ENCODE measurements at places on chromosomes 1 and 21. TPM values are rescaled to one million over a fixed set of nuclear protein-coding genes. Genes with fewer than 3 reads are reported as not detected.
A peak's percentile ranks its signal among the peaks of the same experiment; 100 is the strongest.

Gene SYNC
- total RNA-seq, result 4.7 TPM

Gene CCDC181
- 1.0 TPM for total RNA-seq

Gene PRDM16
- 0.26 TPM for total RNA-seq

Gene S100A1
- not detected for total RNA-seq

Gene NR0B2
- not detected for total RNA-seq

Gene KRTCAP2
- total RNA-seq, result 1.5 TPM

Gene NPR1
- 42.6 TPM for total RNA-seq

Gene CR1
- 2.9 TPM for total RNA-seq

- H3K27me3 ChIP-seq, result no peaks in the 10 kb centered on the region
- no peak for DNase-seq
- H3K27ac ChIP-seq, result no peak overlapping the region
- no peaks in the 10 kb centered on the region for H3K36me3 ChIP-seq
- no peaks in the 10 kb centered on the region for H3K4me1 ChIP-seq
These were observed 132.5 kb downstream of the SYT14 start for GRCh38 chr1:210070531-210070930.

- no peak overlapping the region for H3K4me3 ChIP-seq
- H3K4me1 ChIP-seq, result no peaks in the 10 kb centered on the region
- no peaks in the 10 kb centered on the region for H3K36me3 ChIP-seq
These were observed 55.2 kb upstream of the KCNJ6 start for GRCh38 chr21:37971390-37971950.

DNA sequence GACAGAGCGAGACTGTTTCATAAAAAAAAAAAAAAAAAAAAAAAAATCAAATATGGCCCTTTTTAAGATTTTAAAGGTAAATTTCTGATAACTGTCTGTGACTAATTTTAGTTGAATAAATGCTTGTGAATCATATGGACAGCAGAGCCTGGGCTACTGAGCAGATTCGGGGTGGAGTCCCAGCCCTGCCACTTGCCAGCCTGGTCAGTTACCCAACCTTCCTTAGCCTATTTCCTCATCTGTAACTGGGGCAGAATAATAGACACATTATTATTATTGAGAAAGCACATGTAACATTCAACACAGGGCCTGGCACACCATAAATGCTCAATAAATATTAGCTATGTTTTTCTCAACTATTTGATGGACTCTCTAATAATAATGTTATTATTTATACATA lies 11.2 kb upstream of the H3-3A start:
- H3K4me1 ChIP-seq, result no peaks in the 10 kb centered on the region
- H3K27me3 ChIP-seq, result no peaks in the 10 kb centered on the region
- no peak for DNase-seq
- H3K36me3 ChIP-seq, result no peaks in the 10 kb centered on the region

- H3K27ac ChIP-seq, result no peak overlapping the region
- no peaks in the 10 kb centered on the region for H3K27me3 ChIP-seq
- no peaks in the 10 kb centered on the region for H3K36me3 ChIP-seq
- H3K4me1 ChIP-seq, result no peaks in the 10 kb centered on the region
- no peak for DNase-seq
- no peak overlapping the region for H3K4me3 ChIP-seq
These were observed 39.7 kb upstream of the TRIM67 start for GRCh38 chr1:231122143-231122542.

DNA sequence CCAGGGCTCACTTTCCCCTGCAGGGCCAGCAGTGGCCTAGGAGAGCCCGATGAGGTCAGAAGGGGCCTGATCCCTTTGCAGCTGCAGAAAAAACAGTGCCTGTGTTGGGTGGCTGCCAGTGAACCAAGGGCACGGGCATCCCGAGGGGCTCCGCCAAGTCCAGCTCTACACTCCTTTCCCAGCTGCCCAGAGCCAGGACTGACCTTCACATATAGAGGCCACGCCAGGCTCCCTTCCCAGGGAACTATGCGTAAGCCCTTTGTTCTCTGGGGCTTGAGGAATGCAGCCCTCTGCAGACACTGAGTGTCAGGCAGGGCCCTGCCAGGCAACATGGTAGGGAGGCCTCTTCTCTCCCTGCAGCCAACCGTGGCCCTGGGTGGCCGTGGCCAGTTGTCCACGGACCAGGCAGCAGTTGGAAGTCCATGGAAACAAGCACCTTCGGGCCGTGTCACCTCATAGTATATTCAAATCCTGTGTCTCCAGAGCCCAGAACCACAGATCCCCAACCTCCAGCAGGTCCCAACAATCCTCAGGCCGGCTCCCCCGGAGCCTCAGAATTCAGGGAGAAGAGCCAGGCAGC lies 194.0 kb downstream of the NPHP4 start:
- H3K4me1 ChIP-seq, result no peaks in the 10 kb centered on the region
- H3K27me3 ChIP-seq, result no peaks in the 10 kb centered on the region
- H3K4me3 ChIP-seq, result no peak overlapping the region
- H3K27ac ChIP-seq, result no peak overlapping the region
- no peaks in the 10 kb centered on the region for H3K36me3 ChIP-seq

DNA sequence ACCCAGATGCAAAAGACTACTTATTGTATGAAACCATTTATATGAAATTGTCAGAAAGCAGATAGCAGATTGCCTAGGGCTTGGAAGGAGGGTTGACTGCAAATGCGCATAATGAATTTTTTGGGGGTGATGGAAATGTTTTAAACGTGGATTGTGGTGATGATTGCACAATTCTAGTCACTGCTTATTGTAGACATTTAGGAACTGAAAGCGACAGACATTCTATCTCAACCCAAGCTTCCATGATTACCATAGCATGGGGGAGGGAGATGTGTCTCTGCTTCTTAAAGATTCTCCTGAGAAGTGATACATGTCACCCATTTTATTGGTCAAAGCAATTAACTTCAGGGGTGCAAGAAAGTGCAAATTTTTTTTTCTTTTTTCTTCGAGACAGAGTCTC lies 2.8 kb upstream of the MTF2 start:
- no peaks in the 10 kb centered on the region for H3K36me3 ChIP-seq
- no peaks in the 10 kb centered on the region for H3K27me3 ChIP-seq
- no peak for DNase-seq
- H3K27ac ChIP-seq, result no peak overlapping the region
- no peak overlapping the region for H3K4me3 ChIP-seq

DNA sequence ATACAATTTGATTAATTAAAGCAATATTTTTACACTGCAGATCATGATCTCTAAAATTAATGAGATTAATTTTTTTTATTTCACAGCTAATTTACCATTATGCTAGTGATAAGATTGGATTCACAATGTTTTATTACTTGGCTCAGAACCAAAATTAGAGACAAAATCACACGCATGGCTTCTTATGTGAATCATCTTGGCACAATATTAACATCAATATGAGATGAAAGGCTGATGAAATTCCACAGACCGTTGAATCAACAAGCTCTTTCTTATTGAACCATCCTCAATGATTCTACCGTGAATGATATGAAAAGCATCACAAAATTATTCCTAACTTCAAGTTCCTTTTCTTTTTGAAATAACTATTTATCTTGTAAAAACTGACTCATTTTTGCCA lies 544.9 kb downstream of the KCNT2 start:
- no peaks in the 10 kb centered on the region for H3K4me1 ChIP-seq
- H3K36me3 ChIP-seq, result no peaks in the 10 kb centered on the region
- H3K4me3 ChIP-seq, result no peak overlapping the region
- H3K27ac ChIP-seq, result no peak overlapping the region

DNA sequence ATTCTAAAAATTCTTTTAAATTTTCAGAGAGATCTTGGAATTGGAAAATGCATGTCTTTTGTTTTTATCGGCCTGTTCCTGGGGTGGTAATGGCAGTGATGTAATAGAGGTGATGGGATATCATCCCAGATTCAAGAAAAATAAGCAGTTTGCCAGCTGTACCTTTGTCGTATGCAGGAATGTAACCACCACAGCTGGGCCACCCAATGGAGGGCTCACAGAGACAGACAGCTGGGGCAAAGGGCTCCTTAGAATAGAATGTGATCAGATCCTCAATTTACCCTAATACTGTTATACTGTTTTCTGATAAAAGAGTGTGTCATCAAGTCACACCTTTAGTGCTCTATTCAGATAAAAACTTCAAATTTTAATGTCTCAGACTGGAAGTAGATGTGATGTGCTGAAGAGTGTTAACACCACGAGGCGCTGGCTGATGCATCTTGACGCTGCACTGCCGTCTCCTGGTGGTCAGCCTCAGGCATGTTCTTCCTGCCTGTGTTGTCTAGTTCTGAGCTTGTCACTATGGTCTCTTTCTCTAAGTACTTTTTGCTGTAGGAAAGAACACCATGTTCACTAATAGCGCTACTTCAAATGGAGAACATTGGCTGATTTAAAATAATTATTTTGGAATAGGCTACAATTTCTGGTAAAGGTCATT lies 78.8 kb downstream of the C1orf21 start:
- DNase-seq, result no peak
- H3K36me3 ChIP-seq, result no peaks in the 10 kb centered on the region
- H3K27me3 ChIP-seq, result no peaks in the 10 kb centered on the region
- peaks cover 3% of the 10 kb centered on the region for H3K4me1 ChIP-seq

GRCh38 chr1:2215329-2215728 lies 12.8 kb upstream of the SKI start:
- H3K4me1 ChIP-seq, result peaks cover 9% of the 10 kb centered on the region
- peak overlapping the region; percentile 99 for H3K27ac ChIP-seq
- no peaks in the 10 kb centered on the region for H3K27me3 ChIP-seq

GRCh38 chr1:245996811-245997210 lies 510.3 kb downstream of the SMYD3 start:
- no peak overlapping the region for H3K4me3 ChIP-seq
- H3K27ac ChIP-seq, result no peak overlapping the region
- no peaks in the 10 kb centered on the region for H3K36me3 ChIP-seq

- H3K27ac ChIP-seq, result no peak within 1 kb of the TSS
- no peaks in the 10 kb centered on the region for H3K27me3 ChIP-seq
- DNase-seq, result no peak
- H3K36me3 ChIP-seq, result no peaks in the 10 kb centered on the region
- no peaks in the 10 kb centered on the region for H3K4me1 ChIP-seq
These were observed at the start of gene MSH4 for GRCh38 chr1:75796376-75797272. Gene MSH4 (plus strand): TSS chr1:75796882. CDS start chr1:75796986, 104 bp downstream.

DNA sequence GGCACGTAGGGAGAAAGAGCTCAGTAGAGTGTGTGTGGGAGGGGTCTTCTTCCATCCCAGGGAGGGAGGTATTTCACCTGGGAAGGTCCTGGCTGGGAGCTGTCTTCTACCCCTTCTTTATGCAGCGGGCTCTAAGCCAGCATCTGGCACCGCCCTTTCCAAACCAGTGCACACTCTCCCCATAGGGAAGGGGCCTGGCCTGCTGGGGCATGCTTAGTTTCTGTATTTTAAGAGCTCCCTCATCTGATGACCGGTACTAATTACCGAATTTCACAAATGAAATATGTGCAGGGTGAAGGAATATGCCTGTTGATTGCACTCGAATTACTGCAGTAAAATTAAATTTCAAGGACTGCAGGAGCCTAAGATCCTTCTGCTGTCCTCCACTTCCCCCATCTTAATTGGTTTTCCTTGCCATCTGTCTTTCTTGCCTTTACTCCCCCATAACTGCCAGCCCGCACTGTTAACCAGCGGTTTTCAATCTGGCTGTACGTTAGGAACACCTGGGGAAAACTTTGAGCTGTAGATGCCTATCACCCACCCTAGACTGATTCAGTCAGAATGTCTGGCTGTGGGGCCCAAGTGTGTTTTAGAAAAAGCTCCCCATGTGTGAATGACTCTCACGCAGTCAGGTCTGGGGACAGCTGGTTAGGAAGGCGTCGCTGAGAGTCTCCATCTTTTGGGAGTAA lies 20.1 kb downstream of the GALNT2 start:
- H3K36me3 ChIP-seq, result no peaks in the 10 kb centered on the region
- no peak overlapping the region for H3K27ac ChIP-seq
- H3K27me3 ChIP-seq, result no peaks in the 10 kb centered on the region
- no peak for DNase-seq
- no peaks in the 10 kb centered on the region for H3K4me1 ChIP-seq

DNA sequence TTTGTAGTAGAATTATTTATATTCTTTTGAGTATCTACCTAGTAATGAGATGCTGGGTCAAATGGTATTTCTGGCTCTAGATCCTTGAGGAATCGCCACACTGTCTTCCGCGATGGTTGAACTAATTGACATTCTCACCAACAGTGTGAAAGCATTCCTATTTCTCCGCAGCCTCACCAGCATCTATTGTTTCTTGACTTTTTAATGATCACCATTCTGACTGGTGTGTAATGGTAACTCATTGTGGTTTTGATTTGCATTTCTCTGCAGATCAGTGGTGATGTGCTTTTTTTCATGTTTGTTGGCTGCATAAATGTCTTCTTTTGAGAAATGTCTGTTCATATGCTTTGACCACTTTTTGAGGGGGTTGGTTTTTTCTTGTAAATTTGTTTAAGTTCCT lies 15.3 kb upstream of the IL23R start:
- H3K4me1 ChIP-seq, result no peaks in the 10 kb centered on the region
- no peak for DNase-seq
- H3K36me3 ChIP-seq, result no peaks in the 10 kb centered on the region
- no peak overlapping the region for H3K4me3 ChIP-seq
- no peak overlapping the region for H3K27ac ChIP-seq
- H3K27me3 ChIP-seq, result no peaks in the 10 kb centered on the region

DNA sequence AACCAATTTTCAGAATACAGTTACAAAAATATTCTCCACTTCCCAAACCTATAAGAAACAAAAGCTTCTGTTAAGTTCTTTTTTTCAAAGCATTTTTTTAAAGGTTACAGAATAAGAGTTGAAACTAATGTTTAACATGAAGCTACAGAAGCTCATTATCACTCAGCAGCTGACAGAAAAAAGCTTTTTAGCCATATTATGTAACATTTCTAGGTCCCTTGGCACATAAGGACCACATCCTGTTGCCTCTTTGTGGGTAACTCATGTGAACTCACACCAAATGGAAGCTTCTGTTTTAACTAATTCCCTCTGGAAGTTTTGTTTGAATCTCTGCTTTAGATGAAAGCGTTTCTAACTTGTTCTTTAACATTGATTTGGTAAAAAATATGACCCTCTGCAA lies 242.5 kb upstream of the TMPRSS15 start:
- DNase-seq, result no peak
- H3K27me3 ChIP-seq, result no peaks in the 10 kb centered on the region
- no peak overlapping the region for H3K4me3 ChIP-seq
- no peaks in the 10 kb centered on the region for H3K36me3 ChIP-seq

- no peaks in the 10 kb centered on the region for H3K36me3 ChIP-seq
- H3K27me3 ChIP-seq, result no peaks in the 10 kb centered on the region
- no peak overlapping the region for H3K4me3 ChIP-seq
- no peaks in the 10 kb centered on the region for H3K4me1 ChIP-seq
These were observed 127.6 kb upstream of the C1orf105 start for GRCh38 chr1:172292840-172293239.
